ENCODE measurements at places on chromosomes 5 and 9.

GRCh38 chr5:68074048-68074632, 141.4 kb upstream of the PIK3R1 start:
- DNase-seq: no peak

- no peak for DNase-seq
These were observed 96.6 kb downstream of the SERINC5 start for GRCh38 chr5:80159133-80159815.

- DNase-seq: no peak
These were observed 44.4 kb upstream of the SNX2 start for GRCh38 chr5:122730456-122730855.

DNA sequence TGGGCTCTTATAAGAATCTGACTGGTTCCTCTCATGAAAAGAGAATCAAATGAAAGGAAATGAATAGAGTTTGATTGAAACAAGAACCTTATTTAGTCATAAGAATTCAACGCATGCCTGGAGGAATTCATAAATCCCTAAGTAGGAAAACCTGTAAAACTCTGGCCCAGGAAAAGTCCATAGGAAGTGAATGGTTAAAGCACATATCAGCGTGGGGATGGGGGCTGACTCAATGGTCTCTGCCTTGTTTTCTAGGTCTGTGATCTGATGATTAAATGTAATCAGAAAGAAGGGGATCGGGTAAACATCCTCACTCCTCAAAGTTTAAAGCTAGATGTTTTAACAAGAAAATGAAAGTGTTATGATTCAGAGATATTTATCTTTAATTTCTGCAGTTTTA, 759.4 kb upstream of the C9orf72 start:
- DNase-seq: no peak

GRCh38 chr9:22356985-22357384, 89.6 kb upstream of the DMRTA1 start:
- no peak for DNase-seq

- no peak for DNase-seq
These were observed 605 bp downstream of the CHSY3 start for GRCh38 chr5:129904667-129905472.

DNA sequence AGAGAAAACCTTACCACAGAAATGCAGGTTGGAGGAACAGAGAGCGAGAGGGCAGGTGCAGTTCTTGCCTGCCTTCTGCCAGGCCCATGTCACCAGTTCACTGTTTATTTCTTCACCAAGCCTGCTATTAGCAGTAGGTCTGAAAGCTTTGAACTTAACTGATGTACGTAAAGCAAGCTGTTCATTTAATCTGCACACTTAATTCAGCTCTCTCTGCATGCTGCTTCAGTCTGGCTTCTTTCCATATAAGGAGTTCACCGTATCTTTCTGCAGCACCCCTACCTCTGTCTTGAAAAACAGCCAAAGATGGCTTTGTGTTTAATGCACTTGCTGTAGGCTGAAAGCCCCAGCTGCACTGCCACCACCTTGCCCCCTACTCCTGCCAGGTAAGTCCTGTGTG, 205.1 kb downstream of the RAB3C start:
- DNase-seq: peak; percentile 76

- DNase-seq: no peak
These were observed 87.4 kb upstream of the SH3PXD2B start for GRCh38 chr5:172541773-172542136.

- DNase-seq: no peak
These were observed 144.0 kb downstream of the DTWD2 start for GRCh38 chr5:118844351-118844750.

DNA sequence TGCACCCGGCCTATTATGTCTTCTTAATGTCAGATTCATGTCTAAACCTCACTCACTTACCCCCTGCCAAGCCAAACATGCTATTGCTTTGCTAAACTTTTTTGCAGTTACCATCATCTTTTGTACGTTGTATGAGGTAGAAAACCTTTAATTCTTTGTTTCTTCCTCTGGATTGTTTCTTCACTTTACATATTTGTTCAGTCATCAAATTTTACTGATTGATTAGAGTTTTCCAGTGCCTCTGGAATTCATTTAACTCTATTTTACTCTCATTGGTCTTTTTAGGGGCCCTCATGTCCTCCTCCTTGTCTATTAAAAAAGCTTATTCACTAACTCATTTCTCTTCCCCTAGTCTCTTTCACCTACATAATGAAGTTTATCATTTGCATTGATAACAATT, 67.0 kb downstream of the RIC1 start:
- no peak for DNase-seq

- peak; percentile 48 for DNase-seq
These were observed 140.9 kb upstream of the SPEF2 start for GRCh38 chr5:35476797-35477196.

DNA sequence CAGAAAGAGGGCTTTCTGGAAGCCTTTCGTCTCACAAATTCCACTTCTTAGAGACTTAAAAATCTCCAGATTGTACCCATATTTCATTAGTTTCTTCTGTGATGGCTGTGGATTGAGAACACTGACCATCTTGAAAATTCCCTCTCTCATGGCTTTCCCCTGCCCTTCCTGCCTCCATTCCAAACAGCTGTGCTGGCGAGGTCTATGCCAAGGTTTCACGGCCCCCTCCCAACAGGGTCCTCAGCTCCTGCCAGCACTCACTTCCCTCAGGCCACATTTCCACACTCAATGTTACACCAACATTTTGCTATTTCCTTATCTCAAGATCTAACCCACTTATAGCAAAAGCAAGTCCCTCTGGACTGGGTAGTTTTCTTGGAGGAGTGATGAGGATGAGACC, 40.3 kb upstream of the EQTN start:
- no peak for DNase-seq

DNA sequence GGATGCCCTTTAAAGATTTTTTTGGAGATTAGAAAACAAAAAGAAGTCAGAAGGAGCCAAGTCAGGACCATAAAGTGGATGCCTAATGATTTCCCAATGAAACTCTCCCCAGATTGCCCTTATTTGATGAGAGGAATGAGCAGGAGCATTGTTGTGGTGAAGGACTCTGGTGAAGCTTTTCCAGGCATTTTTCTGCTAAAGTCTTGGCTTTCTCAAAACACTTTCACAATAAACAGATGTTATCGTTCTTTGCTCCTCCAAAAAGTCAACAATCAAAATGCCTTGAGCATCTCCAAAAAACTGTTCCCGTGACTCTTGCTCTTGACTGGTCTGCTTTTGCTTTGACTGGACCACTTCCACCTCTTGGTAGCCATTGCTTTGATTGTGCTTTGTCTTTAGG, 121.8 kb downstream of the CAAP1 start:
- DNase-seq: no peak

DNA sequence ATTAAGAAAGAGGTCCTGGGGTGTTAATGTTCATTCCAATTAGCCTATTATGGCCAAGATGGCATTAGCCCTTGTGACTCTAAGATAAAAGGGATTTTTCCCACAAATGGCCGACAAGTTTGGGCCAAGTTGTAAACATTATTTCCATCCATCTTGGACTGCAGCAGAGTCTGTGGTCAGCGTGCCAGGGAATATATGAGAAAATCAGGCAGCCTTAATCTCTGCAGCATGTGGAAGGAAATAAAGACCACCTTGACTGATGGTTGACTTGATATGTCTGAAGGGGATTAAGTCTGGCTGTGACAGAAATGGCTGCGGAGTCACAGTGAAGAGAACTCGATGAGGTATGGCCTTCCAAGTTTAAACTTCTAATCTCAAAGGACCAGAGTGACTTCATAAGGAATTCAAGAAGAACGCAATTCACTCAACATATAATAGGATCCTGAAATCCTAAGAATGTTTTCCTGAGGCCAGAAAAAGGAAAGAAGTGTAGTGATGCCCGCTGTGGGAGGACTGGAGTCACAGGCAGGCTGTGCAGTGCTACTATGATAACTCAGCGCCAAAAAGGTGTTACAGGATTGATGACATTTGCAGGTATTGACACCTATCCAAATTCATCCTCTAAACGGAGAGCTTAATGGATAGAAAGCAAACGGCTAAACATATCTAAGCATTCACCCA, 287.1 kb downstream of the SEC61B start:
- DNase-seq: no peak

- DNase-seq: no peak
These were observed 5.9 kb upstream of the CSF1R start for GRCh38 chr5:150092159-150092787.

GRCh38 chr5:83538786-83539462, 67.4 kb downstream of the VCAN start:
- no peak for DNase-seq

- DNase-seq: no peak
These were observed 57.1 kb downstream of the ENTREP1 start for GRCh38 chr9:69382135-69382534.

DNA sequence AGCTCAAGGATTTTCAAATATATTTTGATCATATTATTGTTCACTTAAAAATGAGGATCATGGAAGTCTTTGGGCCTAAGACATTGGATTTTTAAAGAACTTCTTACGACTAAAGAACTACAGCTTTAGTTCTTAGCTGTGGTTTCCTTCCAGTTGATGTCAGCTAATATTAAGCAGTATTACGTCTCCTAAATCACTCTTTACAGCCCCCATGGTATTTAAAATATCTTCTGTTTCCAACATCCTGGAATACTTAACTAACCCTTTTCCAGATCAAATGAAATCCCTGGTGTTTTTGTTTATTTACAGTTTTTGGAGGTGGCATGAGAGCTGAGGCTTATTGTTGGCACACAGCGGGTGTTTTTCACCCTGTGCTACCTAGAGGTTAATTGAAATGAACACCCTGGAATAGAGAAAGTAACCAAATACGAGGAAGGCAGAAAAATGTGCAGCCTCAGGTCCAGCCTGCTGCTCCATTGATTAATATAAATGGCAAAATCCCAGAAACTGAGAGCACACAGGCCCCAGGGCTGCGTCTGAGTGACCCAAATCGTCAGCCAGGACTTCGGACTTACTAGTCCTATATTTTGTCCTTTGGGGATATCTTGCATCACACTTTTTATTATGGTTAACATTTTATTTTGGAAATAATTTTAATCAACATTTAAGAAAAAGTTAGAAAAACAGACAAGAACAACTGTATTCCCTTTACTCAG, 52.3 kb upstream of the ICE1 start:
- DNase-seq: peak; percentile 67

DNA sequence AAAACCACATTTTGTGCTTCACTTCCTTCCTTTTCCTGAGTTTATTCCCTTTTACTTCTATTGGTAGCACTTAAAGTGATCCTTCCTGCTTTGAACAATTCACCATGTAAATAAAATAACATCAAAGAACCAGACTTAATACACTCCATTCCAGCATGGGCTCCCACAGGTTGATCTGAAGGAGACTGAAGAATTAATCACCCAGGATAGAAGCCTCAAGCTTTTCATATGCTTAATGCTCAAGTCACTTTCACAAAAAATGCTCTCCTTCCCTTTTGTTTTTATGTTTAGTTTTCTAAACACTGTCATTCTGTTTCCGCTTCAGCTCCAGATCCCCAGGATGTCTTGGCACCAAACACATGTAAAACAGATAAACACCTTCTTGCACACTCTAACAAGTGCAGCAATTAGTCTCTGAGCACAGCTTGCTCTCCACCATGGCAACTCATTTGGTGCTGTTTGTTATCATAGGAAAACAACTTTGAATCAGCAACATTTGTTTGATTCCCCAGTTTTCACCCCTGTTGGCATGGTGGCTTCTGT, 37.0 kb downstream of the DMRTA1 start:
- DNase-seq: no peak

DNA sequence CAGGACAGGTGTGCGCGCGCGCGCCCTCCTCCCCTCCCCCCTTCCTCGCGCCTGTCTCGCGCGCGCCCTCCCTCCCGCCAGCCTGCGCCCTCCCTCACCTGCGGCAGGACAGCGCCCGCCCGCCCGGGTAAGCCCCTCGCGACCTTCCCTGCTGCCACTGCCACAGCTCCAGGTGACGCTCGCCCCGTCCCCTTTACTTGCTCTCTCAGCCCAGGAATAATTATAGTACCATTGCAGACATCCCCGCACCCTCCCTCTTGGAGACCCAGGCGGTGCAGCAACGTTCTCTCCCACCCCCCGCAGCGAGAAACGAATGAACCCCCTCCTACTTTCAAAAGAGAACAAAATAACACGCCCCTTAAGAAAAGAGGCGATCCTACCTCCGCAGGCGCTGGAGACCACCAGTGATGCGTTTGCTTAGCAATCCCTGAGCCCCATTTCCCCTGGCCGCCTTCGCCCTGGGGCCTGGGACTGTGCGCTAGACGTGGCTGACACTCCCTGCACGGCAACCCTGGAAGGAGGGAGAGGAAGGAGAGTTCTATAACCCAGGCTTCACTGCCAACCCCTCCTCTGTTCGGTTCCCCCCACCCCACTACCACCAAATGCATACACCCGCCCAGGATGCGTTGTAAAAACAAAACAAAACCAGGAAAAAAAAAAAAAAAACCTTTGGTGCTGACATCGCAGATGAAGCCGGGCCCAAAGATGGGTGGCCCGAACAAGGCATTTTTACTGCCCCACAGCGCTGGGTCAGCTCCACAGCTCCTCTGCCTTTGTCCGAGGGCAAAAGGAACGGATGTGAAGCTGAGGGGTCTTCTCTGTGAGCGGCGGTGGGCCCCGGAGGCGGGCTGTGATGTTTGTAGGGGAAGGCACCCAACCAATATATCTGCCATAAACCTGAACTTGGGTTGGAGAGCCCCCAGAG, 5.6 kb upstream of the PURA start:
- DNase-seq: no peak

GRCh38 chr5:639584-640213, 27.6 kb downstream of the CEP72 start:
- DNase-seq: no peak

GRCh38 chr5:126370796-126371718, 52.2 kb upstream of the GRAMD2B start:
- DNase-seq: no peak

- no peak for DNase-seq
These were observed 57.1 kb downstream of the COL23A1 start for GRCh38 chr5:178533136-178533535.

GRCh38 chr9:6757132-6757455, 679 bp upstream of the KDM4C start:
- DNase-seq: peak; percentile 86

DNA sequence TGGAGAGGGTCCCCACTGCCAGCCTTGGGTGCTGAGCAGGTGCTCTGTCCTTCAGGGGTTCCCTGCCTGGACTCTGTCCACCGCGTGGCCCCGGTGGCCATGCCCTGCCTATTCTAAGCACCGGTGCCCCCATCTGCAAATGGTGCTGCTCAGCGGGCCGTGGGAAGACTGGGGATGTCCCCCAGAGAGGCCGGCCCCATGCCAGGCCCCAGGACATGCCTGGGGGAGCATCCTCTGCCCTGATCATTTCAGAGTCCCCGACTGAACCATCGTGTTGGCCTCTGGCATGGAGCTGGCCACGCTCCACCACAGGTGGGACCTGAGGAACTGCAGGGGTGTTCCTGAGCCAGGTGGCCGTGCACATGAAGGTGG, 64.7 kb downstream of the RXRA start:
- no peak for DNase-seq

- no peak for DNase-seq
These were observed 61.6 kb upstream of the BARX1 start for GRCh38 chr9:94016744-94017143.

All from umbilical cord (tissue), 2 donors.